ENCODE measurements at places on chromosomes 16 and 17.

DNA sequence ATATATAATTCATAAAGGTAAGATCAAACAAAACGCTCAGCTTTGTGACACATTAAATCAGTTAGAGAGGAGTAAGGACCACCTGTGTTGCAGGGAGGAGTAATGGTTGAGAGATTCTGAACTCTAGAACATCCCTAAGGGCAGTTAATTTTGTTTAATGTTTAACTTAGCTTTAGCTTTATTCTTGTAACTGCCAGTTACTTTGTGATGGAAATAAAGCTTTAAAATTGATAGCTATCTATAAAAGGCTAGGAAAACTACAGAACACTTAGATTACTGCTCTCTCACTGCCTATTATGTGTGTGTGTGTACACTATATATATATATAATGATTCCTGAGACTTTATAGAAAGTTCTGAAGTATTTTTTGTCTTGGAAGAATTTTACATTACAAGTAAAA lies 37.8 kb downstream of the PTRH2 start:
- DNase-seq = no peak

- no peak for DNase-seq
Observed at GRCh38 chr16:84841787-84842300, 22.1 kb downstream of the CRISPLD2 start.

GRCh38 chr17:72358465-72358864 lies 237.6 kb downstream of the SOX9 start:
- DNase-seq = no peak

- DNase-seq = no peak
Observed at GRCh38 chr16:58495521-58496331, 4.2 kb upstream of the NDRG4 start.

GRCh38 chr16:58020628-58021521 lies 4.7 kb upstream of the MMP15 start:
- peak; percentile 73 for DNase-seq

- DNase-seq = no peak
Observed at GRCh38 chr17:76481071-76481655, 13.8 kb downstream of the AANAT start.

DNA sequence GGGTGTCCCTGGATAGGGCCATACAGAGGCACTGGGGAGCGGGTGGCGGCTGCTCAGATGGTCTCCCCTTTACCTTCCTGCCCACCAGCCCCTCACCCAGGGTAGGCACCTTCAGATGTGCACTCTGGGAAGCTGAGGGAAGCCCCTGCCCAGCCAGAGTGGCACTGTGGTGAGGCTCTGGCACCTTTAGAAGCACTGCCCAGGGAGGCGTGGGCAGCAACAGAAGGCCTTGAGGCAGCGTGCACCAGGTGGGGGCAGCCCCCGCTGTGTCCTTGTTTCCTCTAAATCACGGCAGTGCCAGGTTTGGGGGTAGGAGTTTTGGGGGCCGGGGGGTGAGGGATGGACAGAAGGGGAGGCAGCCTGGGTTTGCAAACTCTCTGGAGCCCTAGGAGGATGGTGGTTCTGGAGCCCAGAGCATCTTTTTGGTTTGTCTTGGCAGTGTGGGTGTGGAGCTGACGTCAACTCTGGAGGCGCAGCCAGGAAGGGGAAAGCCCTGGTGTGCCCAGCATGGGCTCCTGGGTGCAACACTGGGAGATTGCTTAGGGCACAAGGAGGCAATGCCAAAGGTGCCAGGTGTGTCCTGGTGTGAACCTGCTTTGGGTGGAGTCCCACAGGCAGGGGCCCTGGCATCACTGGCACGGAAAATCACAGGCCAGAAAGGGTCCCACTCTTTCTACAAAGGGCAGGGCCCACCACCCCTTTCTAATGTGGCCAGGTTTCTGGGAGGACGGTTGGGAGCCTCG lies 23.1 kb upstream of the CDC42EP4 start:
- DNase-seq = no peak

- no peak for DNase-seq
Observed at GRCh38 chr16:13835935-13836730, 83.8 kb upstream of the ERCC4 start.

- peak; percentile 57 for DNase-seq
Observed at GRCh38 chr16:81696961-81697615, 82.0 kb upstream of the PLCG2 start.

GRCh38 chr16:12002447-12003006 lies 26.0 kb downstream of the SNX29 start:
- DNase-seq = no peak

DNA sequence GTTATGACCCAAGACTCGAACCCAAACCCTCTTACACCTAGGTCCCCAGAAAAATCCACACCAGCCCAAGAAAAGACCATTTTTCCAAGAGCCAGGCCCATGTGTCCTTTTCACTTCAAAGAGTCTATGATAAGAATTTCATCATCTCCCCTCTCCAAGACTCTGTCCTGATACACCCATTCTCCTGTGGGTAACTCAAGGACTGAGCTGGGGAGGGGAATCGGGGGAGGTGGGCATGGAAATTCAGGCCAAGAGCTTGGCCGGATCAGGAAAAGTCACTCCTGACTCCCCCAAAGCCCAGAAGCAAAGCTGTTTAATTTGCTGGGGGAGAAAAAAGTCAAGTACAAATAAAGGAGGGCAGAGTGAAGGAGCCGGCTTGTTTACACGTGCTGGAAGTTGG lies 3.7 kb downstream of the ACLY start:
- no peak for DNase-seq

DNA sequence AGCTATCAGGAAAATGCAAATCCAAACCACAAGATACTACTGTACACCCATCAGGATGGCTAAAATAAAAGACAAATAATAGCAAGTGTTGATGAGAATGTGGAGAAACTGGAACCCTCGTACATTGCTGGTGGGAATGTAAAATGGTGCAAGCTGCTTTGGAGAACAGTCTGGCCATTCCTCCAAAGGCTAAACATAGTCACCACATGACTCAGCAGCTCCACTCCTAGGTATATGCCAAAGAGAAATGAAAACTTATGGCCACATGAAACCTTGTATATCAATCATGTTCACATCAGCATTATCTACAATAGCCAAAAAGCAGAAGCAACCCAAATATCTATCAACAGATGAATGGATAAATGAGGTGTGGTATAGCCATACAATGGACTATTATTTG lies 28.5 kb downstream of the VAC14 start:
- no peak for DNase-seq

GRCh38 chr16:10964891-10965326 lies 20.5 kb downstream of the CLEC16A start:
- DNase-seq = peak; percentile 50

DNA sequence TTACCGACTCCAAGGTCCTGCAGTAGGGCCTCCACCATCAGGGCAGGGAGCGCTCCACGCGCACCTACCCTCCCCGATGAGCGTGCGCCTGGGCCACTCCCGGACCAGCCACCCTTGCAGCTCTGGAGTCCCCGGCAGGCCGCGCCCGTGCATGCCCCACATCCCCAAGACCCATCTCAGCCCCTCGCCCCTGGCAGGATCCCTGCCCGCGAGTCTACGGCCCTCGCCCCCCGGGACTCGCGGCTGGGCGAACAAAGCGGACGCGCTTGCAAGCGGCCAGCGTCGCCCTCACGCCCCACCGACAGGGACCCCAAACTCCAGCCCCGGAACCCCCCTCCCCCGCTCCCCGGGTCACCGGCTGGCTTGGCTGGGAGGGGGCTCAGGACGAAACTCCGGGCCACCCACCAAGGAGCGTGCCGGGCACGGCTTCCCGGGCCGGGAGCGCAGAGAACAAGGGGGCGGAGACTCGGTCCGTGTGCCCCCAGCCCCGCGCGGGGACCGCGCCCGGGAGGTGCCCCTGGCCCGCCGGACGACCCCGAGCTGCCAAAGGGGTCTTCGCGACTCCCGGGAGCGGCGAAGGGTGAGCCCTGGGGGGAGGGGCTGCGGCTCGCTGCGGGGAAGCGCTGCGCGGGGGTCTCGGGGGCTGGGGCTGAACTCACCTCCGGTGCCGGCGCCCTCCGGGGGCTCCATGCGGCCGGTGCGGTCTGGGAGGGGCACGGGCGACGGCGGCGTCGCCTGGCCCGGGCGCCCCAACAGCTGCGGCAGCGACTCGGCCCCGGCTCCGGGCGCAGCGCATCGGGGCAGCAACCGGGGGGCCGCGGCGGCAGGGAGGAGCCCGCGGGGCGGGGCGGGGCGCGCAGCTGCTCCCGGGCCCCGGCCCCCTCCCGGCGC lies at the start of gene DBNDD1:
Gene DBNDD1, minus strand, starts transcription at position 805 of the 891 bp plus-strand sequence. Its CDS starts 115 bp downstream, at position 690.
- DNase-seq = peak; percentile 29

GRCh38 chr17:14334919-14335318 lies 34.0 kb downstream of the HS3ST3B1 start:
- DNase-seq = no peak

DNA sequence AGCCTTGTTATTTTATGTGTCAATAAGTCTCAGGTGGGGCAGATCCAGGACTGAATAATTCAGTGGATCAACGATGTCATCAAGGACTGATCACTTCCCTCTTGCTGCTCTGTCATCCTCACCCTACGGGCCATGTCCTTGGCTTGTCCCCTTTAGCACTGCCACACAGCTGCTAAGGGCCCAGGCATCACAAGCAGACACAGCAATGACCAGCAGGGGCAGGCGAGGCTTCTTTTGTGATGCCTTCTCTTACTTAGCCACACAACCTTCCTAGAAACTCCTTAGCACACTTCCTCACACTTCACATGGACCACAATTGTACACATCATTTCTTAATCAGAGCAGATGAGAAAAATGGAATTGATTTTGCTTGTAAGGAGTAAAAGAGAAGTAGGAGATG lies 356.3 kb upstream of the SOX9 start:
- DNase-seq = no peak

- DNase-seq = no peak
Observed at GRCh38 chr17:56038131-56038530, 115.1 kb upstream of the ANKFN1 start.

DNA sequence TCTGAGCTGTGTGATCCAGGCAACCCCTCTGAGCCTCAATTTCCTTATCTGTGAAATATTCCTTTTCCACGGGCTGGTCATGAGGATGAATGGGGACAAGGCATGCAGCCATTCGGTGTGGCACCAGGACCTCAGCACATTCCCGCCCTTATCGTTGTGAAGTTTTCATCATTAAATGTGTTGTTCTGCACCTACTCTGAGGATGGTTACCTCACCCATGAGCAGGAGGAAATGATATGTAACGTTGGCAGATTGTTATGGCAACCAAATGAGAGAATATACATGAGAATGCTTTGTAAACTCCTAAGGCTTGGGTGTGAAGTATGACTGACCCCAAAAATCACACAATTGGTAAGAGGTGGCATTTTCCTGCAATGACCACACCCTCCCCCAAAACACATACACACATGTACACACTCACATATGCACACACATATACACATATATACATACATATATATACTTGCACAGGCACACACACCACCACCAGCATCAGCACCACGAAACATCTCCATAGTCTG lies 39.5 kb downstream of the SMARCE1 start:
- peak; percentile 62 for DNase-seq

GRCh38 chr16:16982614-16983013 lies 488.1 kb downstream of the XYLT1 start:
- DNase-seq = no peak

DNA sequence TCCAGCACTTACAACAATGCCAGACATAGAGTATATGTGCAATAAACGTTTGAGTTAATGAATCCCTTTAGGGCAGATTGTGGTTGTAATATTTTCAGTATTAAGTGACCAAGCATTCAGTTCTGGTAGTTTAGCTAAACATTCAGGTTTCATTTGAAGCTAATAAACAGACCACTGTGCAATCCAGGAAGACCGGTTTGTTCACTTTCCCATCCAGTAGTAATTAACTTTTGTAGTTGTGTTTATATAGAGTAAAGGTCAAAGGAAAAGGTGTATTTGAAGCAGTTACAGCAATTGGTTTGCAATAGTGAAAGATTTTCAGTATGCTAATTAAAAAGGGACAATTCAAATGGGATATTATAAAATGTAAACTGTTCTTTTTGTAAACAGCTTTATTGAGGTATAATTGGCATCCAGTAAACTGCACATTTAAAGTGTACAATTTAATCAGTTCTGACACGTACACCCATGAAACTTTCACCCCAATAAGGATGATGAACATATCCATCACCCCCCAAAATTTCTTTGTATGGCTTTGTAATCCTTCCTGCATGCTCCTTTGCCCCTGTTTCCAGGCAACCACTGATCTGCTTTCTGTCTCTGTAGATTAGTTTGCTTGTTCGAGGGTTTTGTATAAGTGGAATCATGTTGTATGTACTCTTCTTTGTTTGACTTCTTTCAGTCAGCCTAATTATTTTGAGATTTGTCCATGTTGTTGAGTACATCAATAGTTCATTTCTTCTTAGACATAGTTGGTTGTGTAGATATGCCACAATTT lies 26.3 kb downstream of the MRTFB start:
- DNase-seq = no peak

DNA sequence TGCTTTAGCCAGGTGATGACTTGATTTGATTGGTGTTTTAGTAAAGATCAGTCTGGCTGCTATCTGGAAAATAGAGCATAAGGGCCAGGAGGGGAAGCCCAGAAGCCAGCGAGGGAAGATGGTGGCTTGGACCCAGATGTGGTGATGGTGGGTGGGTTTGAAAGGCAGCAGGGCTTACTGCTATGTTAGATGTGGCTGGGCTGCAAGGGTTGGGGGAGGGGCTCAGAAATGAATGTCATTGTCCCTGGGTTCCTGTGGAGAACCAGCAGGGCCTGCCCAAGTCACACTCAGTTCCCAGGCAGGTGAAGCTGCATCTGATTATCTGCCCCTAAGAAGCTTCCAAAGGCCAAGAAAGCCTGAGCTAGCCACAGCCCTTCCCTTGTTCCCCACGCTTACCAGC lies 71.7 kb upstream of the BRD7 start:
- DNase-seq = no peak

DNA sequence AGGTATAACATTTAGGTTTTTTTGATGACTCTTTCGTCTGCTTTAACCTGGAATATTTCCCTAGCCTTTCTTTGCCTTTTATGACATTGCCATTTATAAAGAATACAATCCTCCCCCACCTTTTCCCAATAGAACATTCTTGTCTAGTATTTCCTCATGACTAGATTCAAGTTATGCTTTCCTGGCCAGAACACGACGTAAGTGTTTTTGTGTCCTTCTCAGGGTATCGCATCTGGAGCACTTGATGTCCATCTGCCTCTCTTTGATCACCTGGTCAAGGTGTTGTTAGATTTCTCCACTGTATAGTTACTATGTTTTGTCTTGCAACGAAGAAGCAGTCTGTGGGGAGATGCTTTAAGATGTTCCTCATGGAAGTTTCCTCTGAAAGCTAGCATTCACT lies 87.4 kb downstream of the MSI2 start:
- DNase-seq = no peak

GRCh38 chr16:50201787-50202186 lies 48.7 kb downstream of the TENT4B start:
- no peak for DNase-seq
